ENCODE measurements at places on chromosomes 16 and 17.
A peak's percentile ranks its signal among the peaks of the same experiment; 100 is the strongest.

GRCh38 chr16:23534868-23535860 lies 22.0 kb downstream of the EARS2 start:
- no peak for DNase-seq

- DNase-seq, result no peak
Observed at GRCh38 chr17:13350466-13350865, 251.3 kb downstream of the HS3ST3A1 start.

DNA sequence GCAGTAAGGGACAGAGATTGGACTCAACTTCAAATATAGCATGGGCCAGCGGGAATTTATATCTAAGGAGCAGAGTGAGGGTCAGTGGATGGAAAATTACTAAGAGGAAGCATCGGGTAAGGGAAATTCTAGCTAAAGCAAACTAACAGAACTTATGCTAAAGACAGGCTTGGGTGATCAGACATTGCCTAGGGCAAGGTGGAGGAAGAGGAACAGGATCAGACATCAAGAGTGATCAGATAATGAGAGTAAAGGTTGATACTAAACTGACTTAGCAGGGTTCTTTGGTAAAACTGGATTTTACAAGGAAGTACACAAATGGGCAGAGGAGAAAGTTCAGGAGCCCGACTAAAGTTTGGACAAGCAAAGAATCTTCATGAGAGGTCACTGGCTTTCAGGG lies 86.3 kb upstream of the TOM1L1 start:
- DNase-seq, result no peak

DNA sequence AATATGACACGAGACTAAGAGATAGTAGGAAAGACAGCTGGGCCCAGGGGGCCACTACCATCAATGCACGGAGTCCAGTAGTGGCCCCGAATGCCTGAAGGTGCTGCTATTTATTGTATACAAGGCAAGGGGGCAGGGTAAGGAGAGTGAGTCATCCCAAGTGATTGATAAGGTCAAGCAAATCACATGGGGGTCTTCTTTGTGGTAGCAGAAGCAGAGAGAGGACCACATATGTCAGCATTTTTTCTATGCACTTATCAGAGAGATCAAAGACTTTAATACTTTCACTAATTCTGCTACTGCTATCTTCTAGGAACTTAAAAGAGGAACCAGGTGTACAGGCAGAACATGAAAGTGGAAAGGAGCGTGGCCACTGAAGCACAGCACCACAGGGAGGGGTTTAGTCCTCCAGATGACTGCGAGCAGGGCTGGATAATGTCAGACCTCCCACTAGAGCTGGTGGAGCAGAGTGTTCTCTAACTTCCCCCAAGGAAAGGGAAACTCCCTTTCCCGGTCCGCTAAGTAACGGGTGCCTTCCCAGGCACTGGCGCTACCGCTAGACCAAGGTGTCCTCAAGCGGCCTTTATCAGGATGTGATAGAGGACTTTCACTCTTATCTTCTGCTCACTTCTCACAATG lies 26.4 kb upstream of the ARL4D start:
- DNase-seq, result no peak

DNA sequence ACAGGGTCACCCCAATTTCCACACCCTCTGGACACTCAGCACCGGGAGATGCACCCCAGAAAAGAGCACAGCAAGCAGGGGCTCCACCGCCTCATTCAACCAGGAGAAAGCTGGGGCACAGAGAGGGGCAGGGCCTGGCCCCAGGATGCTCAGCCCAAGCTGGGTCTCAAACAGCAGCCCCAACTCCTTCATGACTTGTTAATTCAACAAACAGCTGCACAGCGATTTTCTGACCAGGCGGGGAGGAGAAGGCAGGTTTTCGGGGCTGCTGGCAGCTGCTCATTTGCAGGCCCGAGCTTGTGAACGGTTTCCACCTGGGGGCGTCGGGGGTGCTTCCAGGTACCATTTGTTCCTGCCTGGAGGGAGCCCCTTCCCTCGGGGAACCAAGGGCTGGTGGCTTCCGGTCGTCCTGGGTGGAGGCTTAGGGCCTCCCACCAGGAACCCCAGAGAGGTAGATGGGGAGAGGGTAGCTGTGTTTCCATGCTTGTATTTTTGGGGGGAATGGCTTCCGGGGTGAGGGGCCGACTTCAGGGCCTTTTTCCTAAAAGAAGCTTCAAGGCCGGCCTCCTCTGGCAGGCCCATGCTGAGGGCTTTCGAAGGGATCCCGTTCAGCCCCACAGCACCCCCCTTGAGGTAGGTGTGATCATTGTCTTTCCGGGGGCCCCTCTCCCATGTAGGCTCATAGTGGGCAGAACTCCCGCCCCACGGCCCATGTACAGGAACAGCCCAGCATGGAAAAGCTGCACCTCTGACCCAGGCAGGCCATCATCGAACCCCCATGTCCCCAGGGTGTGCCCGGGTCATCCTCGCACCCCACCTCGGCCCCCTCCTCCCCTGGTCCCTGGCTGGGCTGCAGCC lies 191.6 kb upstream of the GSE1 start:
- DNase-seq, result no peak

DNA sequence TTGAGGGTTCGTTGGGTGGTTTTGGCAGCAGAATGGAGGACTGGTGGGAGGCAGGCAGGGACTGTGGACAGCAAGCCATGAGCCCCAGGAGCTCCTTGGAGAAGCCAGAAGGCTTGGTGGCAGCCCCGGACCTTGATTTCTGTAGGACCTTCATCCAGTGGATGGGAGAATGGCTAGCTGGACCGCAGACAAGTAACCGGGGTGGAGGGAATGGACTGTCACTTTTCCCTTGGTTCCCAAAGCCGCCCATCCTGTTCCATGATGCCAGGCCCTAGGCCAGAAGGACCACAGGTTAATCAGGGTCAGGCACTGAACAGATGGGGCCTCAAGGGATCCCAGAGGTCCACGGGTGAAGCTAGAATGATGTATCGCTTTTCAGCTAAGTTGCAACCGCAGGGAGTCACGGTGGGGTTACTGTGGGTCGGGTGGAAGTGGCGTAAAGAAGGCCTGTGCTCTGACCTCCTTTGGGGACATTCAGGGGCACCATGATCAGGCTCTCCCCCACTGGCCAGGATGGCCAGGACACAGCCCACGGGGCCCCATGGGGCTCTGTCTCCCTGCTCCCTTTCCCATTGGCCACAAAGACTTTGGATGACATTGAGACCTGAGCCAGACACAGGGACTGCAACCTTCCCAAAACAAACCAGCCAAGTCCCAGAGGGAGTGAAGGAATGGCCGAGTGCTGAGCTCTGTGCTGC lies 66.9 kb upstream of the MRTFB start:
- no peak for DNase-seq

- DNase-seq, result no peak
Observed at GRCh38 chr17:70521821-70522256, 352.5 kb downstream of the KCNJ2 start.

- no peak for DNase-seq
Observed at GRCh38 chr16:30145657-30146056, 22.6 kb upstream of the MAPK3 start.

DNA sequence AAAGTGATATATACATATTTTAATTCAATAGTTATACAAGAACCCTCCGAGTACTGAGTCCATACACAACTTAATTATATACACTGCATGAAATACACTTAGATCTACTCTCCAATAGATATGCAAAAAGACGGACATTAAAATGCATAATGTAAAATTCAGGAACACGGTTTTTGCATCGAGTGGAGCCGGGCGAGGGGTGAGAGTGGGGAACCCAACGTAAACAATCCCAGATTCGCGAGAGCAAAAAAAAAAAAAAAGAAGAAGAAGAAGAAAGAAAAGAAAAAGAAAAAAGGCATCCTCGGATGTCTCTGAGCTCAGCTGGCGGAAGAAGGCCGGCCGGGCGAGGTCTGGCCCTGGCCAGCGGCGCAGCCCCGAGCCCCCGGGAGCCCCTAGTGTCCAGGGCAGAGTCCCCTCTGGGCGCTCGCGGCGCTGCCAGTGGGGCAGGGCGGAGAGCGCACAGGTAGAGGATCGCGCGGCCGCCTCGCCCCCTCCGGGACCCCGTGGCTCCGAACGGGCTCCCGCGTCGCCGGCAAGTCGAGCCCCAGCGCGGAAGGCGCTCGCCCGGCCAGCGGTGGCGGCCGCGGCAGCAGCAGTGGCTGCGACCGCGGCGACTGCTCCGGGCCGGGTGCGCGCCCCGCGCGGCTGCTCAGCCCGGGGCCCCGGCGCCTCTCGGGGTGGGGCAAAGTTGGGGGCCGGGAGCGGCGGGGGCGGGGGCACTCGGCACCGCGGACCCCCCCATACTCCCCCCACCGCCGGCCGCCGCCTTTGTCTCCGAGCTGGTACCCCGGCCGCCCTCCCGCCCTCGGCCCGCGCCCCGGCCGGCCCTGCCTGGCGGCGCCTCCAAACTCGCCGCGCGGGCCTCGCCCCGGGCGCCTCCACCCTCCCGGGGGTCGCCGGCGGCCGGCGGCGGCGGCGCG lies 9.6 kb upstream of the ZFHX3 start:
- peak; percentile 29 for DNase-seq

- DNase-seq, result no peak
Observed at GRCh38 chr16:66364959-66365306, 1.6 kb upstream of the CDH5 start.

- no peak for DNase-seq
Observed at GRCh38 chr16:1216681-1217400, 8.2 kb downstream of the TPSG1 start.

DNA sequence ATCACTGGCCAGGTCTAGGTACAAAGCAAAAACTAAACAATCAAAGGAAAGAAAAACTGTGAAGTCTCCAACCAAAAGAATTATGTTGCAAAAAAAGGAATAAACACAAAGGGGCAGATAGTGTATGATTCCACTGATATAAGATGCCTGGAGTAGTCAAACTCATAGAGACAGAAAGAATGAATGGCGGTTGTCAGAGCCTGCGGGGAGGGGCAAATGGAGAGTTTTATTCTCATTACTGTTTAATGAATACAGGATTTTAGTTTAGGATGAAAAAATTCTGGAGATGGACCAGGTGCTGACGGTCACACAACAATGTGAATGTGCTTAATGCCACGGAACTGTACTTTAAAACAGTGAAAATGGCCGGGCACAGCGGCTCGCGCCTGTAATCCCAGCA lies 20.7 kb downstream of the STAT5B start:
- no peak for DNase-seq

GRCh38 chr16:72355561-72355960 lies 183.6 kb upstream of the PMFBP1 start:
- peak; percentile 3 for DNase-seq

DNA sequence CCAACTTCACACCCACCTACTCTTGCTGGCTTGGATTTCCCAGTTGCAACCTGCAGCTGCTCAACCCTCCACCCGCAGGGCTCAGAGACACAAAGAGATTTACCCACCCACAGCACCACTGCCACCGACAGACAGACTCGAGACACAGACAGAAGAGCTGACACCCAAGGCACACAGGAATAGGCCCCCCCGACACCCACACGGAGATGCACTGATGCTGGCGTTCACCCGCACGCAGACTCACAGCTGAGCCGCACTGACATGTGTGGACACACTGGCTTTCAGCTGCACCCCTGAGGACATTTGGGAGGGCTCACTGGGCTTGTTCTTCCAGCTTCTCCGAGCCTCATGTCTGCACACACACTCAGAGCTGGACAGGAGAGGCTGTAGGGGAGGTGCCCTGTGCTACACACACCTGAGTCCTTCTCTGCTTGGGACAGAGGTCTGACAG lies 8.2 kb downstream of the STX1B start:
- DNase-seq, result no peak

DNA sequence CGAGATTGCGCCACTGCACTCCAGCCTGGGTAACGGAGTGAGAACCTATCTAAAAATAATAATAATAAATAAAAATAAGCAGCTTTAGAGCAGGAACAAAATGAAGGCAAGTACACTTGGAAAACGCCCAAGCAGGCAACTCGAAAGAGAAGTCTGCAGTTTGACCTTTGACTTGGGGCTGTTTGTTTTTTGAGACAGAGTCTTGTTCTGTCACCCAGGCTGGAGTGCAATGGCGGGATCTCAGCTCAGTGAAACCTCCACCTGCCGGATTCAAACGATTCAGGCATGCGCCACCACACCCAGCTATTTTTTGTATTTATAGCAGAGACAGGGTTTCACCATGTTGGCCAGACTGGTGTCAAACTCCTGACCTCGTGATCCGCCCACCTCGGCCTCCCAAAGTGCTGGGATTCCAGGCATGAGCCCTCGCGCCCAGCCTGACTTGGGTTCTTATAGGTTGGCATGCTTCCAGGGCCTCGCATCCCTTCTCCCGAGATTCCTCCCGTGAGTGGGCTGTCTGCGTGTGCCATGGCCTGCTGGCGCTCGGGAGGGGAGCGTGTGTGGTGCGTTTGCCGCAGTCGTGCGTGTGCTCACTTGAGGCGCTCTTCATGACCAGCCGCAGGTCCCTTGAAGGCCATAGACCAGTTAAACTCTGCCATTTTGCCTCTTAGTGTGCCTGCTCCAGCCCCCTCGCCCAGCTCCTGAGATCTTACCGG lies 18.4 kb upstream of the UBE2I start:
- DNase-seq, result no peak

DNA sequence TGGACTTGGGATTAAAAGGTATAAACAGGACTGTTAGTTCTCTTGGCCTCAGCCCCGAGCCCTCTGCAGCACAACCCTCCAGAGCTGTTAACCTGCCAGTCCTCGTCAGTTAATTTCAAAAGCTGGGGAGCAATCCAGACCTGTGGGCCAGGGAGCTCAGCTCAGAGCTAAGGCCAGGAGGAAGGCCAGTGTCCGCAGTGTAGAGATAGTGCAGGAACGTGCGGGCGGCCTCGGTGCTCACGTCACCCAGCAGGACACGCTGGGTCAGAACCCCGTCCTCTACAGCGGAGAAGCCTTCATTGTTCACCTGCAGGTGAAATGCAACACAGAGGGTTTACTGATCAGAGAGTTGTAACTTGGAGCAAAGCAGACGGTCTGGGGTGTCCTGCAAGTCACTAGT lies 15.4 kb upstream of the NLRC3 start:
- DNase-seq, result no peak

DNA sequence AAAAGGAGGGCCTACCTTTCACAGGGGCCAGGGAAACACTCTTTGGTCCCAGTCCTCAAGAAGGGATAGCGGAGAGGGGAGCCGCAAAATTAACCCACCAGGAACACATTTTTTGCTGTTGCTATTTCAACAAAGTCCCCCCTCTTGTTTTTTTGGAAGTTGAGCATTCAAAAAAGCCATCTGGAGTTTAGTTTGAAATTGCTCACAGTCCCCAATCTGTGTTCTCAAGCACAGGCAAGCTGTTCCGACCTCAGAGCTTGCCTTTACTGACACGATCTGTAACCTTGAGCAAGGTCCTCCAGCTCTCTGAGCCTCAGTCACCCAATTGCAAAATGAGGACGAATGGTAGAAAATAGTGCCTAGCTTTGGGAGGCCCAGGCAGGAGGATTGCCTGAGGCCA lies 131.1 kb downstream of the ZNF423 start:
- DNase-seq, result no peak

DNA sequence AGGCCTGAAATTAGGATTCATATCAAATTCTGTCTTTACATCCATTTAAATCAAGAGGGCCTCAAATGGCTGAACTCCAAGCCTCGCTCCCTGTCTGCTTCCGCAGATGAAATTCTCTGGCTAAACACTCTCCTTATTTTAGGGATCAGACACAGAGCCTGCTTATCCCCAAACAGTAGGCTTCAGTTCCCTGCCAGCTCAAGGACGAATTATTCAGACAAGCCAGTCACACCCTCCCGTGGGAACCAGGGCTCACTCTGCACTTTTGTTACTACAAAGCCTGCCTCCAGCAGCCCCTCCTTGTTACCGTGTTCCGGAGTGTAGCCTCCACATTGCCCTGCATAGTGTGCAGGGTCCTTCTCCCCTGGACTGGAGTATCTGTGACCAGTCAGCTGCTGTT lies 46.6 kb upstream of the LCMT1 start:
- DNase-seq, result no peak

- DNase-seq, result no peak
Observed at GRCh38 chr16:64445245-64445644, 676.6 kb downstream of the CDH11 start.

GRCh38 chr17:561116-561515 lies 153.5 kb downstream of the VPS53 start:
- peak; percentile 67 for DNase-seq

- DNase-seq, result no peak
Observed at GRCh38 chr17:27333410-27333980, 39.6 kb downstream of the WSB1 start.
